ENCODE measurements at places on chromosomes 3 and 15.

GRCh38 chr15:72281713-72282112 is 9.4 kb upstream of the PARP6 start:
- no peak for DNase-seq

- DNase-seq, result no peak
Measured at GRCh38 chr3:70992131-70992530, 591.4 kb downstream of the FOXP1 start.

GRCh38 chr3:55466526-55466925 is 20.6 kb downstream of the WNT5A start:
- DNase-seq, result no peak

DNA sequence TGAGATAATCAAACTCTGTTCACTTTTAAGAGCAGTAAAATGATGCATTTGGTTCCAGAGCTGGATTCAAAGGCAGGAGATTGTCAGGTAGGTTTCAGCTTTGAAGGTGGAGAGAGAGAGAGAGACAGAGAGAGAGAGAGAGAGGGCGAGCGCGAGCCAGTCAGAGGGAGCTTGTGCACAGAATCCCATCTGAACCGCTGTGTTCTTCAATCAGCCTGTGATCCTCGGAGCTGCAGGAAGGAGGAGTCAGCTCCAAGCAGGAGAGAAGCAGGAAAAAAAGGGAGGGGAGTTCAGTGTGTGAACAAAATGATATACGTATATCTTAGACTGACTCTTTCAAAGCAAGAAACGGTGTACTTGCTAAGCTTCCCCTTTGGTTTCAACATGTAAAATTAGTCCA is at the start of gene GPR149:
Gene GPR149 (minus strand): TSS at position 177 of the 400 bp plus-strand sequence. CDS start 575 bp downstream, outside the sequence.
- DNase-seq, result no peak
